Activated naive CD4-positive, alpha-beta T cell (primary cell): ENCODE measurements at places on chromosomes 12 and 14.

GRCh38 chr14:64349741-64350490 lies 38.2 kb upstream of the MTHFD1 start:
- no peak for DNase-seq

DNA sequence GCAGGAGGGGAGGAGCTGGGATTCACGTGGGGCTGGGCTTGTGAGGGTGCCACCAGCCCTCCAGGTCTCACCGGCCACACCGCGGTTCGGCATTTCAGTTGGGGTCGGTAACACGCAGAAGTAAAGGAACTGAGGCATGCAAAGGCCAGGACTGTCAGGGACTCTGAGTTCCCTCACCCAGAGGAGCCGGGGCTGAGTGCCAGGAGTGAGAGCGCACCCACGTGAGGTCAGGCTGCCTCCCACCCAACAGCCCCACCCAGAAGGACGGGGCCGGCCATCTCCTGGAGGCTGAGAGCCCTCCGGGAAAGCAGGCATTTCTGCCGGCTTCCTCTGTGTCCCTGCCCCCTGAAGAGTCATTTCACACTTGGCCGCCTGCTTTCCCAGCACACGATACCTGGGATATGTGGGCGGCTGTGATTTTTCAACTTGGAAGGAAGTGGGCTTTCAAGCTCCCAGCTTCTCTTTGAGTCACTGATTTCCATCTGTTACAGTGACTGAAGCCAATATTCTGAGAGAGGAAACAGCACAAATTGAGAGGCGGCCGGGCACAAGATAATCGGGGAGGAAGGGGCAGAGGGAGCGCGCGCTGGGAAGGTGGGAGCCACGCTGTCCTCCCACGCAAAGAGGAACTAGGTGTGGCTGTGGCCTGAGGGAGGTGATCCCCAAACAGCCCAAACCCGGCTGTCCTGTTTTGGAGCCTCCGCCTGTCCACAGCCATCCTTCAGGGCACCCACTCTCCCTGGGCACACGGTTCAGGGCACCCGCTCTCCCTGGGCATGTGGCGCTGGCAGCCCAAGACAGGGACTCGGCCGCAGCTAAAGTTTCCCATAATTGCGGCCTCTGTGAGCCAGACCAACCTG lies 19.0 kb downstream of the GALNT9 start:
- DNase-seq = no peak

- DNase-seq = no peak
Measured at GRCh38 chr12:66612090-66612775, 66.6 kb downstream of the GRIP1 start.

DNA sequence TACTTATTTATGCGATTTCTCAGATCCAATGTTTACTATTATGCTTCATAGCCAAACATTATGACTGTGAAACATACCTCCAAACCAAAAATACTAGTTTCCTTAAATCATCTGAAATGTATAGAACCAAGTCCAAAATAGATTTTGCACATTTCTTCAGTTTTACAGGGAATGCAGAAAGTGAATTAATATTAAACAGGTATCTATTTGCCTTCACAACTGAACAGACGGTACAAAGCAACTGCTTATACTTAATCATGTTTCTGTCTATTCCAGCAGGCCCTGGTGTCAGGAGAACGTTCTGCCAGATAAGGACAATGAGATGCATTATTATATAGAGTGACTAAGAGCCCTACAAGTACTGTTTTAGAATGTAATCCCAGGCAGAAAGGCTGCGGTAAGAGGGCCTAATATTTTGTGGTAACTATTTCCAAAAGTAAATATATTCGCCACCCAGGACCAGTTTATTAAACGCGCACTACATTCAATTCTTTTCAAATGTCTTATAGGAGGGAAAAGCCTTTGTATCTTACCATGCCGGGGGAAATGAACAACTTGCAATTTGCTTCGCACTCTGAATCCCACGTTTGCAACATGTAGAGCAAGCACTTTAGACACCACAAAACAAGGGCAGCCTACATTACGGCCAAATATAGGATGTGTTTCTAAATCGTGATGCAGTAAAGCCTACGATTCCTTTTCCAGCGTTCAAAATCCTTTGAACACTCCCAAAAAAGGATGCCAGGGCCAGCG lies 1.5 kb downstream of the CORO1C start:
- DNase-seq = no peak

- no peak for DNase-seq
Measured at GRCh38 chr12:52415870-52416750, 10.0 kb upstream of the KRT82 start.

DNA sequence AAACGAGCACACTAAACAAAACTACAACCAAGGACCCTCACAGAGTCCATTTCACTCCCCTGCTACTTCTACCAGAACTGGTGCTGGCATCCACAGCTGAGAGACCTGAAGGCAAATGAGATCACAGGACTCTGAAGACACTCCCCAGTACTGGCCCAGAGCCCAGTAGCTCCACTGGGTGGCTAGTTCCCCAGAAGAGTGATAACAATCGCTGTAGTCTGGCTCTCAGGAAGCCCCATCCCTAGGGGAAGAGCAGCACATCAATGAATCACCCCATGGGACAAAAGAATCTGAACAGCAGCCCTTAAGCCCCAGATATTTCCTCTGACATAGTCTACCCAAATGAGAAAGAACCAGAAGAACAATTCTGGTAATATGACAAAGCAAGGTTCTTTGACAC lies 190.7 kb upstream of the BMP4 start:
- DNase-seq = no peak

DNA sequence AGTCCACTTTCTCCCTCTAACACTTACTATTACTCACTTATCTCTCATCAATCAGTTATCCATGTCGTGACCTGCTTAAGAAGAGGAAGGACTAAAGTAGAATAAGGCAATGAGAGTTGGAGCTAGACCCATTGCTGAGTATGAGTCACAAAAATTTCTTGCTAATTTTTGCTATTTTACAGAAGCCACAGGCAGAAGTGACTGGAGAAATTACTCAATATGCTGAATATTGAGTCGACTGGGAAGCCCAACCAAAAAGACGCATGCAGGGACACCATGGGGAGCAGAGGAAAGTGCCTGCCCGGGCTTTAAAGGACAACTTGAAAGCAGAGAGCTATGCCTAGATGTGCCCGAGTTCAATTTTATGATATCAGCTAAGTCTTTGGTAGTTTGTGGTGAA lies 115.4 kb upstream of the FOXG1 start:
- DNase-seq = no peak

GRCh38 chr14:34785223-34786006 lies 71.0 kb upstream of the CFL2 start:
- DNase-seq = no peak

DNA sequence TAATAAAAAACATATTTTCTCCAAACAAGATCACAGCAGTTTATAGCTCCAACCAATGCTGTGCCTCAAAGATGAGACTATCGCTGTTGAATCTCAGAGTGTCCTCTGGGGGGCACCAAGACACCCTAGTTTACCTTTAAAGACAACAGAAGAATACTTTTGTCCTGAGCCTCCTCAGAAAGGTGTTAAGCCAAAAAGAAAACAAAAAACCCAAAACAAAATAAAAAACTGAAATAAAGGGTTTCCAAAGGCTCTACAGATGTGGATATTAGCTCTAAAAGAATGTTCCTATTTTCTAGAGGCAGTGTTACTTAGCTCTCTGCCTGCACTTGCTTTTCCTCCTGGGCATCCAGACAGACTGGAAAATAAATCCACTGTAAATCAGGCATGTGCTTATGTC lies 86.9 kb upstream of the TTC7B start:
- DNase-seq = peak; percentile 5

DNA sequence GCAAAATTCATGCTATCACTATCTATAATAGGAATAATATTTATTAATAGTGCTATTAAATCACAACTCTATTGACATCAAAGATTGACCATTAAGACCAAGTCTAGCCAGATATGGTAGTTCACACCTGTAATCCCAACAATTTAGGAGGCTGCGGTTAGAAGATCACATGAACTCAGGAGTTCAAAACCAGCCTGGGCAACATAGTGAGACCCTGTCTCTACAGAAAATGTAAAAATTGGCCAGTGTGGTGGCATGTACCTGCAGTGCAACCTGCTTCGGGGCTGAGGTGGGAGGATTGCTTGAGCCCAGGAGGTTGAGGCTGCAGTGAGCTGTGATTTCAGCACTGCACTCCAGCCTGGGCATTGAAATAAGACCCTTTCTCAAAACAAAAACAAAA lies 11.0 kb downstream of the VEZT start:
- no peak for DNase-seq

GRCh38 chr12:94204499-94205247 lies 56.3 kb downstream of the PLXNC1 start:
- no peak for DNase-seq

- peak; percentile 71 for DNase-seq
Measured at GRCh38 chr12:53006810-53007309, 604 bp downstream of the EIF4B start.
